Stimulated activated CD4-positive, alpha-beta T cell treated with anti-CD3 and anti-CD28 coated beads, TNF-alpha, amount 100 ng/mL, for 4 hours (primary cell): ENCODE measurements at places on chromosomes 4 and X.
A peak's percentile ranks its signal among the peaks of the same experiment; 100 is the strongest.

DNA sequence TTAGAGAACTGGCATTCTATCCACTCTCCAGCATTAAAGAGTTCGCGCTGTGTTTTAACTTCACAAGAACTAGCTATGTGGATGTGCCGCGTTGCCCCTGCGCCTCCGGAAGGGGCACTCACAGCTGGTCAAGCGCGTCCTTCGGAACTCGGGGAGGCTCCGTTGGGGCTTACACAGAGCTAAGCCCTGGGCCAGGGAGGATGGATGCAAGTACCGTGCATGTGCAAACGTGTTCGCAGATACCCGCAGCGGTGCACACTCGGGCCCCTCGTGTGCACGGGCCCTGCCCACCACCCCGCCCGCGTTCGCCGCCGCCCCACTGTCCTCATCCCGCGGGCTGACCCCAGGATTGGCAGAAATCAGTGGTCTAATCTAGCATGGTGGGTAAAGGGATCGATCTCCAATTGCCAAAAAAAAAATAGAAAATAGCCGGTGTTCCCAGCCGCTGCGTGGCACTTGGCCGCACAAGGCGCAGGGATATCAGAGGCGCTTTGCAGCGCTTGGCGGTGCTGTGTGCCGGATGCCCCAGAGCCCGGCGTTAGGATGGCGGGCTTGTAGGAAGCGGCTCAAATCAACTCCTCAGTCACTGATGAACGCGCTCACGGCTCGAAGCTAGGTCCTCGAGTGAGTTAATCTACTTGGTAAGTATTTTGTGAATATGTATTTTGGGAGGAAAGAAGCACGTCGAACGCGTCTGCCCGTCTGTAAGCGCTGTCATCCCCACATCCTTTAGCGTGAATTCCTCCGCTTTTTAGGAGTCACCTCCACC is 989 bp upstream of the PCDH10 start:
- DNase-seq, result no peak

DNA sequence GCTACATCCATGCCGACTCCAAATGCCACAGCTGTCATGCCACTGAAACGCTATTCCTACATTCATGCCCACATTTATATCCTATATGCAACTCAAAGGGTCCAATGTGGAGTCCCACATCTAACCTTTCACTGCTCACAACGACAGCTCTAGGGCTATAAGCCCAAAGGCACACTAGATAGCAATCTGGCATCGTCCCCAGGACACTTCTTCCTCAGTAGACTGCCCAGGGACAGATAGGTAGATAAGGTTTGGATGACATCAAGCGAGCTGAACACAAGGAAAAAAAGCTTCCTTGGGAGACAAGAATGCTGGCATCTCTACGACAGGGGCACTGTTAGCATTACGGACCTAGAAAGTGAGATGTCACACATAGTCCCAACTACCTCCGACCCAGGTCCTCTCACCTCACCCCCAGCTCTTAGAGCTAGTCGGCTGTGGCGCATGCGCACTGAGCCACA is 685 bp downstream of the RAB9B start:
- DNase-seq, result no peak

DNA sequence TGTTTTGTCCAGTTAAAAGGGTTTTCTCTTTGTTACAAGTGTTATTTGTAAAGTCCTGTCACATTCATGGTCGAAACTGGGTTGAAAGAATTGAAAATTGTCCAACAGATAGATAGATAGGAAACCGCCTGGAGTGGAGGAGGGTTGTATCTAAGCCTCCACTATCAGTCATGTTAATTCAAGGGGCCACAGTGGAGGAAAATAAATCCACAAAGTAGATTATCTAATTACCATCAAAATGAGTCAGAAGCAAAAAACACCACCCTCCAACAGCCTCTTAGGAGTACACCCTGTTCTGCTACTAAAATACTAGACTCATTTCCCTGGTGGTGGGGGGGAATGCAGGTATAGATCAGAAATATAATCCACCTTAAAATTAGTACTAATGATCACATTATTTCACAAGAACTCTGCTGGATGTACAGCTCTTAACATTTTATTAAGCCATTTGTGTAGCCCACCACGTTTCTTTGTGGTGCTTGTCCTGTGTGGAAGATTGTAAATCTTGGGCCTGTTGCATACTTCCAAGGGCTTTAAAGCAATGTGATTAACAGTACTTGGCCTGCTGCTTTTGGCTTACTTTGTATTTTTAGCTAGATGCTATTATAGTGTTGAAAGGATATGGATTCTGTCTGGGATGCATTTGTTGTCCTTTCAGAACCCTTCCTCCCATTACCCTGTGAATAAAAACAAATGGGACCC is 26.8 kb downstream of the RBBP7 start:
- DNase-seq, result no peak

DNA sequence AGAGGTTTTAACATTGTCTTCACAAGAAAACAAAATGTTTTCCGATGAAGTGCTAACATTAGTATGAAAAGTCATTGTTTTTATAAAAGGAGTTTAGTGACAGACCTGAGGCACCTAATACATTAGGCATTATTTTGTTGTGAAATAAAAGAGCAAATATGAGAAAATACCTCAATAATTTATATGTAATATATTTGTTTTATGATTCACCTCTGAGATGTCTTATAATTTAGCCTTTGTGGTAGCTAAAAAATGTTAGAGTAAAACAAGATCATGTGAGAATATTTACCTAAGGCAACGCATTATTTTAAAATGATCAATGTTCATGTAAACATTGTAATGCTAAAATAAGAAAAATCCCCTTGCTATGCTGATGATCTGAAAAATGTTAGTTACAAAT is 100.9 kb upstream of the WDFY3 start:
- DNase-seq, result no peak

DNA sequence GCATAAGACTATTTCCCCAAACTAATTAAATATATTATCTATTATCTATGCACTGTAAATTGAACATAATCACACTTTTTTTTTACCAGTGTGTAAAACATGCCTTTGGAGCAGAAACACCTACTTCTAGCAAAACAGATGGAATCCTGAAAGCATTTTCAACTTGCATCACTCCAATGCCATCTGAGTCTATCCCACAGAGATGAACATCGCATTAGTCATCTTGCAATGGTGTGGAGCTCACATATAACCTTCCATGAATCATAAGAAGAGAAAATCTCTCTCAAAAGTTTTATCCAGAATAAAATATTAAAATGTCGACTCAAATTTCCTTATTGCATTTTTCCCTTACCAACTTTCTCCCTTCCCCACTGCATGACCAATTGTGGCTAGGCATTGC is 406.7 kb upstream of the ACTRT1 start:
- no peak for DNase-seq

- DNase-seq, result no peak
These were observed 5.4 kb upstream of the ASB5 start for GRCh38 chr4:176274441-176274840.

DNA sequence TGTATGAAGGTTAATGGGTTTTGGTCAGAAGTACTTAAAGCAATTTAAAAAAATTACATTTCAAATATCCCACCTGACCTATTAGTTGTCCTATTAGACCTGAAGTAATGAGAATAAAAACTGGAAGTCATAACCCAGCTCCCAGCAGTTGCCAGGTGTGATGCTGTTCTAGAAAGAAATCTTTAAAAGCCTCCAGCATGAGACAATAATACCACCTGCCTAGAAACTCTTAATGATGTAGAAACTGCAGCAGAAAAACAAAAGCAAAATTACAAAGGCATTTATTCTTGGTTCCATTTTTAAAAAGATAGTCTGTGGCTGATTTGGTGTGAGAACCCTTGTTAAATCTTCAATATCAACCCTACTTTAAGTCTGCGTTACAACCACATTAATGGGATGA is 1137.7 kb upstream of the TENM3 start:
- DNase-seq, result no peak

GRCh38 chr4:120842031-120842430 is 80.5 kb downstream of the PRDM5 start:
- DNase-seq, result no peak

GRCh38 chrX:141405853-141406492 is 163.7 kb upstream of the SPANXC start:
- no peak for DNase-seq

DNA sequence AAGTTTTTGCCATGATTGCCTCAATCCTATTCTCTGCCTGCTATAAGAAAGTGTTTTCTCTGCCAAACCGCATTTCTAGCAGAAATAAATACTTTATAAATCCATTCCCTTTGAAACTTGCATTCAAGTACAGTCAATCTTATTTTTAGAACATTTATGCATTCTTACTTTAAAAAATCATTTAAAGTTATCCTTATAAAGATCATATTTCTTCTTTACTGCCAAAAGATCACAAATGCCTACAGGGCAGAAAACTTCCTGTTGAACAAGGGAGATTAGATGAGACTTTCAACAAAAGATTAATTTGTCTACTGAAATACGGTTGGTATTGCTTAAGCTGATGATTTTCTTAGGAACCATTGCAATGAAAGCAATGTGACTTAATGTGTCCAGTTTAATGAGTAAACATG is 207.2 kb upstream of the SLIT2 start:
- no peak for DNase-seq

- no peak for DNase-seq
These were observed at the start of gene GABRE for GRCh38 chrX:151974336-151975227. TSS of gene GABRE (minus strand) at chrX:151974676. CDS start at chrX:151974625, 51 bp downstream.

DNA sequence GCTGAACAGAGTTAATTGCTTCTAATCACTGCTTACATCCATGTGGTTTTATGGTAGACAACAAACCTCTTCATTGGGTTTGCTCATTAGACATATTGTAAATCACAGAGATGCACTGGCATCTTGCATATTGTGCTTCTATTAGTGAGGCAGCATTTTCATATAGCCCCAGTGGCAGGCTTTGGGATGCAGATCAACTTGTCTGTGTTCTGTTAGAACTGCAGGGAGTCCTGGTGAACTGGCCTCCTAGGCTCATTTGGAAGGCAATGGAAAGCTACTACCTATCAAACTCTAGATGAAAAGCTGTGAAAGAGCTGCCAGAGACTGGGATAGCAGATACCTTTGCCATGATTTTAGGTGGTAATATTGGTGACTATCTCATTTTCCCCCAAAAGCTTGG is 108.8 kb downstream of the NAA11 start:
- DNase-seq, result no peak

DNA sequence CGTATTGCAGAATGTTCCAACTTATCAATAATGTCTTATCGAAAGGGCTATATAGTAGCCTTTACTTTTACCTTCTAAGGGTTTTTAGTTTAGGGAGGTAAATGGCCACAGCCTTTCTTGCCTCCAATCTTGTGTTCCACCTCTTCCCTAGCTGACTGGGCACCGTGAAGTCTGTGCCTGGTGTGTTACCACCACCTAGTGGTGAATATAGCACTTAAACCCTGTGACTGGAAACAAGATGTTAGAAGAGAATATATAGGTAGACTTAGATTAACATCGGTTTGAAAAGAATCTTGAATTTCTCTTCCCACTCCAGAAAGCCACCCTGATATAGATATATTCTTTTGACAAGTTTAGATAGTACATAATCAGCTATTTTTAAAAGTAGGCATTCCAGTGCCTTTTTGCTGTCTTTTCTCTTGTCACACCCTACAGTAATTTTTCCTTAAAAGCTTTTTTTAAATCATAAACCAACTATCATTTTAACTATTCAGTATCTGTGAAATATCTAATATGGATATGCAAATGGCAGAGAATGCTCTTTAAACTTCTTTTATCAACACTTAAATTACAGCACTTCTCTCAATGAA is 27.8 kb upstream of the ADH7 start:
- DNase-seq, result peak; percentile 8

- no peak for DNase-seq
These were observed 104.1 kb upstream of the MCF2 start for GRCh38 chrX:139811942-139812629.

GRCh38 chrX:1059576-1060561 is 152.6 kb downstream of the CRLF2 start:
- no peak for DNase-seq

DNA sequence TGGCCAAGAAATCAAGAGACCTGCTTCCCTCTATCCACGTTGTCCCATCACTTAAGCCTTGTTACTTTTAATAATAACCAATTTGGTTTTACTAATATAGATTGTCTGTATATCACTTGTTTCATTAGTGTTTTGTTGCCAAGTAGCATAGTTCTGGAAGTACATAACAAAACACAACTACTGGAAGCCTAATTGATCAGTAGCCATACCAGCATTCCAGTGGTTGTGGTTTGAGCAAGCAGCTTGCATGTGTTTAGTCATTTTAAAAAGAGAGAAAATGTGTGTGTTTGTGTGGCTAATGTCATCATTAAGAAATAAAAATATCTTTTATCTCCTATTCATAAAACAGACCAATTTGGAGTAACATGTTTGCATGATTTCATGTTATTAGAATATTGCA is 70.8 kb downstream of the PTPN13 start:
- DNase-seq, result no peak

DNA sequence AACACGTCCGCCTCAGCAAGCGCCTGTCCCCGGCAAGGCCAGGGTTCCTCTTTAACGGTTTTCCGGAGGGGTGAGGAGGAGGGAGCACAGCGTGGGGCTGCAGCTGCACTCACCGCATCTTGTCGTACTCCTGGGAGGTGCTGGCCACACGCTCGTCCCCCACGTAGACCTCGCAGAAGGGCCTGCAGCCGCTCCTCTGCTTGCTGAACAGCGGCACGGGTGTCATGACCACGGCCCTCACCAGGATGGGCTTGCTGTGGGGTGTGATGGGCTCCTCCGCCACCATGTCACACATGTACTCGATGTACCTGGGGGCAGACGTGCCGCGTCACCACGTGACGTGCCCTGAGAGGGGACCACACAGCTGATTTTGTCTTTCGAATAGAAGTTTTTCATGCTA is 51.6 kb upstream of the CPLX1 start:
- no peak for DNase-seq

DNA sequence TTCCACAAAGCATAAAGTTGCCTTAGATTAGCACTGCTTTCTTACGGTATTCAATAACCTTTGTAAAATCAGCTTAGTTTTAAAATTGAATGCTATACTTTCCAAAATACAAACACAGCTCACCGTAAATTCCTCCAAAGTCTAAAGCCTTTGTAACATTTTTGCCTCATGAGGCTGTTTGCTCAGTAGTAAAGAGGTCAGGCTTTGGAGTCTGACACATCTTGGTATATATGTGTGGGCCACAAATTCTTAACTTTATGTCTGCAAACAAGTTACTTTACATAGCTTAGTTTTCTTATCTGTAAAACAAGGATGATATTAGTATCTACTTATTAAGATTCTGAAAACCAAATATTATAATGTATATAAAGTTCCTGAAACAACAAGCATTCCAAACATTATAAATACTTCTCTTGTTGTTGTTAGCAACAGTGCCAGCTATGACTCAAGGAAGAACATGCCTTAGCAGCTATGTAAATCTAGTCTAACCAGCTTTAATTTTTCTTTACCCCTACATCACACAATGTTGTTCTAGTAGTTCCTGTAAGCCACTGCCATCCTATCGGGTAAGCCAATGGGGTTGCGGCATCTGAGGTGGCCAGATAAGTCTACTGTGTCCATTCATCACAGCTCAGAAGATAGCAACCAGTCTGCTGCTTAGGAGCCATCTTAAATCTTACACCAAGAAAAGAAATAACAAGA is 709.0 kb downstream of the KLHL13 start:
- DNase-seq, result no peak

- DNase-seq, result no peak
These were observed 193.7 kb upstream of the SPANXN4 start for GRCh38 chrX:142831961-142832530.
